Activated CD4-positive, alpha-beta T cell treated with anti-CD3 and anti-CD28 coated beads, Interleukin-2, Interleukin-6, amounts not matched to agents 100 ng/mL and 50 ng/mL, durations not matched to agents 16 hours and 8 hours (primary cell): ENCODE measurements at places on chromosomes 11 and 22.

- DNase-seq: no peak
Measured at GRCh38 chr11:110752890-110753289, 40.7 kb upstream of the ARHGAP20 start.

DNA sequence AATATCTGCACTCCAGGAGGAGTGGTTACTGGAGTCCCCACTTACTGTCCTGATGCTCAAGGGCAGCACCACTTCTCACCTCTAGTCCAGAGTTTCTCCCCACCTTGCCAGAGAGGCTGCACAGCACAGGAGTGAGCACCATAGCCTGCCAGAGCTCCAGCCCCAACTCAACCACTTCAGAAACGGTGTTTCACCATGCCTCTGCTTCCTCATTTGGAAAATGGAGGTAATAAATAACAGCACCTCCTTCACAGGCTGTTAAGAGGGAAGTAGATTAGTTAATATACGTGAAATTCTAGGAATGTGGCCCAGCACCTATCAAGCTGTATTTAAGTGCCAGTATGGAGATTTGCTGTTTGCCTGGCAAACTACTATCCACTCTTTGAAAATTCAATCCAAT lies 63.0 kb downstream of the GALNT18 start:
- no peak for DNase-seq

GRCh38 chr11:12854829-12855228 lies 154.3 kb upstream of the RASSF10 start:
- DNase-seq: no peak

DNA sequence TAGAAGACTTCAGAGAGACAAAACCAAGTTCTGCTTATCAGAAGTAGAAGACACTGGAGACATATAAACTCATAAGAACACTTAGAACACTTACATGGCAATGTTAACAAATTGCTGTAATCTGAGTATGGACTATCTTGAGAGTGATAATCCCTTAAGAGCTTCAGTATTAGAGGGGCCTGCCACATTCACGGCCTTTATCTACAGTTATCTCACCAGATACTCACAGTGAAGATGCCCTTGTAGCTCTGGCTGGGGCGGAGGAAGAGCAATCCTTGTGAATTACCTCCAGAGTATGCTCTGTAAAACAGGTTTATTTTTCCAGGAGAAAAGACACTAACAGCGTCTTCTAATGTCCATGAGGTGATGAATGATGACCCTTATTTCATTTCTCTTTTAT lies 762.8 kb downstream of the FAM181B start:
- no peak for DNase-seq

DNA sequence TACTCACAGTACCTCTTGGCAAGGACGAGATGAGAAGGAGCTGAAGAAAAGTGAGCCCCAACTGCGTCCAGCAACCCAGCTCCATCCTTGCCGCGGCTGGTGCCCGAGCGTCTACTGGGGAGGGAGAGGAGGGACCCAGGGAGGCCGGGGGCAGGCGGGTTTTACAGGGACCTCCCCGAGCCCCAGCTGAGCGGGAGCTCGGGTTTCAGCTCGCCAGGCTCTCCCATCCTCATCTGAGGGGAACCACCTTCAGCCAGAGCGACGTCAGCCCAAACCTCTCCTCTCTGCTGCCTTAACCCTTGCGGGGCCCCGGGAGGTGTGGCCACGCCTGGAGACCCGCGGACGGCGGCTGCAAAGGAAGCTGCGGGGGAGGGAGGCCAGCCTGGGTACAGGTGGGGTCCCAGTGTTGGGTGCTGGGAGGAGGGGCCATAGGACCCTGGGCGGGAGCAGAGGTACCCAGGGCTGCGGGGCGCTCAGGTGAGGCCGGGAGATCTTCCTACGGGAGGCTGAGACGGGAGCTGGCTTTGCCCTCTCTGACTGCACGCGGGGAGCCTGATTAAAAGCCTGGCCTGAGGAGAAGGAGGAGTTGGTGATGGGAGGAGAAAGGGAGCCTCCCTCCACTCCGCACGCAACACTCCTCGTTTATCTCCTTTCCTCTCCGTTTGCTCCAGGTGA lies at the start of gene PAMR1:
TSS of gene PAMR1 (minus strand) at position 116 of the 675 bp plus-strand sequence. CDS start at position 85, 31 bp downstream.
- no peak for DNase-seq

DNA sequence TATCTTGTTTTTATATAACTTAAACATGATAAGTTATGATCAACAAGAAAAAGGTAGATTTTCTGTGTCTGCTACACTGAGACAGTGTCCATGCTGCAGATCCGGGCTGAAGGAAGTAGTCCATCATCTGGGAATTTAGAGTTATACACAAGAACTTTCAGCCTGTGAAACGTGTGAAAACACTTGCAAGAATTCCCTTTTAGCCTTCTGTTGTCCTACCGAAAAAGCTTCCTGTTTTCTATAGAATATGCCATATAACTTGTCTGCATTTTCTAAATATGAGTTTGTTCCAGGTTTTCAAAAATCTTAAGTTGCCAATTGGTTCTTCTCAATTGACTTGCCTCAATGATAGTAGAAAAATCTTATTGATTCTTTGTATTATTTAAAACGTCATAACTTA lies 64.4 kb upstream of the MYO18B start:
- DNase-seq: no peak

- no peak for DNase-seq
Measured at GRCh38 chr11:76849376-76849775, 11.3 kb upstream of the ACER3 start.
